ENCODE measurements at places on chromosomes 12 and 14.
A peak's percentile ranks its signal among the peaks of the same experiment; 100 is the strongest.

DNA sequence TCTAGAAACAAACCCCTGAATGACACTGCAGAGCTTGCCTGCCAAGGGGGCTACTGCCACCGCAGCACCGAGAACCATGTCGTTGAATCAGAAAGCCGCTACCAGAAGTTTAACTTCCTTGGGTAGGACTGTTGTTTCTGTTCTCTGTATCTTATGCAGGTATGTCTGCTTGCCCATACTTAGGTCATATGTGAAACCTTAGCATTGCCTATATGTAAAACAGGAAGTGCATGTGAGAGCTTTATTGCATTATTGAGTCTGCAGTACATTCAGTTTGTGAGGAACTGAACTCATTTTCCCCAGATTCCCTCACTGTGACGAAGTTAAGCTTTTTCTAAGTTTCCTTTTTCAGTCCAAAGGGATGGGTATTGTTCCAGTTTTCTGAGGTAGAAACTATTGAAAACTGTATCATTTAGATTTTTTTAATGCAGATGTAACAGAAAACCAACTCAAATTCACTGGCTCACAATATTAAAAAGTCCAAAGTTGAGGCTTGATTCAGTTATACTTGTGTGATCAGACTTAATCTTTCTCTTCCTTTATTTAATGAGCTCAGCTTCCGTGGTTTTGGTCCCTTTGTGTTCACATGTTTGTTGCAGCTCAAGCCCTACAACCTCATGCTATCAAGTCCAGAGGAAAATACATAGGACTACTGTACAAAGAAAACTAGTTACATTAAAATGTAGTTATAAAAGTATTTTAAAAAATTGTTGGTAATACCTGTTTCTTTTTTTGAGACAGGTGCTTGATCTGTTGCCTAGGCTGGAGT is 6.9 kb downstream of the FBXO34 start:
- DNase-seq: no peak

GRCh38 chr12:32843528-32844095 is 53.0 kb downstream of the PKP2 start:
- DNase-seq: no peak

DNA sequence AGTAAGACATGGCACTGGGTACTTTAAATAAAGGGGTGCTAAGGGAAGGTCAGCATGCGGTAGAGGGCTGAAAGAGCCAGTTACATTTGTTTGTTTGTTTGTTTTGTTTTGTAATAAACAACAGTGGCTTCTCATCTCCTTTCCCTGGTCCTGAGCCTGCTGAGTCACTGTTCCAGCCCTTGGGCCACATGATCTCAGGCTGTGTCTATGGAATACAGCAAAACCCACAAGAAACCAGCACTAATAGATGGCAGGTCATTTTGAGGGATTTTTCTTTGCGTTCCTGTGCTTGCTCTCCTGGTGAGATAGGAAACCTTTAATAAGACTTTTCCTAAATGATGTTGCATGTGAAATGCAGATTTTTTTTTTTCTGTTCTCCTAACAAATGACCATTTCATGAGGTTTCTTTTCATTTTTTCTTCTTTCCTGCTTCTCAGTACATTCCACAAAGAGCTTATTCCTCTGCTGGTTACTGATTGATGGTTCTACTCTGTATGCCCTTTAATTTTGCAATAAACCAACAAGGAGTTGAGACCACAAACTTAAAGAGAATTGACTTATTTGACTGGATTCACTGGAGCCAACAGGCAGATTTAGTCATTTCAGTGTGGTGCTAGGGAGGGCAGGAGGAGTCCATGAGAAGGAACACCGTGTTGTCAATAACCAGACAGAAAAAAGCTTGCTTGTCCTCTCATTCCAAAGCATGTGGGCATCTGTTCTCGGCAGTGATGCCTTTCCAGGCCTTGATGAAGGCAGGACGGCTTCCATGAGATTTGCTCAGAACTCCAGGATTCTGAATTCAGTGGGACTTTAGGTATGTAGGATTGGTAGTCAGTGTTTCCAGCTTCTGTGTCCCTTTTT is 459.2 kb downstream of the RAD51B start:
- no peak for DNase-seq

GRCh38 chr12:12881151-12881909 is 10.0 kb upstream of the GPRC5A start:
- DNase-seq: no peak

- no peak for DNase-seq
These were observed 7.8 kb downstream of the LRRC10 start for GRCh38 chr12:69602954-69603353.

DNA sequence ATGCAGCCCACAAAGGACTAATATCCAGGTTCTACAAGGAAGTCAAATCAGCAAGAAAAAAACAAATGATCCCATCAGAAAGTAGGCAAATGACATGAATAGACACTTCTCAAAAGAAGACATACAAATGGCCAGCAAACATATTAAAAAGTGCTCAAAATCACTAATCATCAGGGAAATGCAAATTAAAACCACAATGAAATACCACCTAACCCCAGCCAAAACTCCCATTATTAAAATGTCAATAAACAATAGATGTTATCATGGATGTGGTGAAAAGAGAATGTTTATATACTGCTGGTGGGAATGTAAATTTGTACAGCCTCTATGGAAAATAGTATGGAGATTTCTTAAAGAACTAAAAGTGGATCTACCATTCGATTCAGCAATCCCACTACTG is 25.0 kb downstream of the SLC41A2 start:
- DNase-seq: no peak

DNA sequence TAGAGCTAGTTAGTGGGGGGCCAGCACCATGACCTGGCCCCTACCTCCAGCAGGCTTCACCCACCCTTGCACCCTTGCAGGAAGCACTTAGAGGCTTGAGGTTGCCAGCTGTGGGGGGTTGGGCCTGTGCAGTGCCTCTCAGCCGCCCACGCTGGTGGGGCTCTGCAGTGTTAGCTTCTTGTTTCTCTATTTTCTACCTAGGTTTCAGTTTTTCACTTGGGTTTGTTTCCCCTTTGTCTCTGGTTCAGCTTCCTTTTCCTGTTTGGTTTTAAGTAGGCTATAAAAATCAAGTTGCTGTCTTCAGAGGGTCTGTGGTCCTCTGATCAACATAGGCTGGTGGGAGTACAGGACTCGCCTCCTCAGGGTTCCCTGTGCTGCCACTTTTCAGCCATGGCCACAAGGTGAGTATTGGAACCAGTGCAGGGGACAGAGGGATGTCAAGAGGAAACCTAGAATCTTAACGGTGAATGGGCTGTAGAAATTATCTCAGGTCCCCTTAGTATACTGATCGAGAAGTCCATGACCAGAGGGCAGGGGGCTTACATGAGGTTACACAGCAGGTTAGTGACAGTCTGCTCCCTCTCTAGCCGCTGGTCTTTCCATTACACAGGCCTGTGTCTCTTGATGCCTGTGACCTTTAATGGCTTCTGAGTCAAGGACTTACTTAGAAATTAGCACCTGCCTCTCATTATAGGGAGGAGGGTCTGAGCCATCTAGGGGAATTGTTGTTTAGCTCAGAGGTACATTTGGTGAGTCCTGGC is at the start of gene EVL:
Gene EVL (plus strand): TSS at position 312 of the 761 bp plus-strand sequence. CDS start 79 bp downstream, at position 391.
- DNase-seq: peak; percentile 81

DNA sequence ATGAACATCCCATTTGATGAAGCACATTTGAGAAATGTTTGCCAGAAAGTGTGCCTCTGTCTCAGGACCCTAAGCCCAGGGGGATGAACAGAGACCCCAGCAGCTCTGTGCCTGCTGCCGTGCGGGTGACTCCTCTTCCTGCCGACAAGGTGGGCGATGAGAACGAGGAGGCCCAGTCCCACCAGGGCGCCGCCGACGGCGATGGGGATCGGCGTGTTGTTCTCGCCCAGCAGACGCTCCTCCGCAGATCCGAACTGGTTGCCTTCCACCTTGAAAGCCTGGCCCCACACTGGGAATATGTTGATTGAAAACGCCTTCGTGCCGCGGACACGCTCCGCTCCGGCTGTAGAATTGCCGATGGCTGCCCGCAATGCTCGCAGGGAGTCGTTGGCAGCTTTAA is 44.1 kb downstream of the LRTM2 start:
- no peak for DNase-seq

DNA sequence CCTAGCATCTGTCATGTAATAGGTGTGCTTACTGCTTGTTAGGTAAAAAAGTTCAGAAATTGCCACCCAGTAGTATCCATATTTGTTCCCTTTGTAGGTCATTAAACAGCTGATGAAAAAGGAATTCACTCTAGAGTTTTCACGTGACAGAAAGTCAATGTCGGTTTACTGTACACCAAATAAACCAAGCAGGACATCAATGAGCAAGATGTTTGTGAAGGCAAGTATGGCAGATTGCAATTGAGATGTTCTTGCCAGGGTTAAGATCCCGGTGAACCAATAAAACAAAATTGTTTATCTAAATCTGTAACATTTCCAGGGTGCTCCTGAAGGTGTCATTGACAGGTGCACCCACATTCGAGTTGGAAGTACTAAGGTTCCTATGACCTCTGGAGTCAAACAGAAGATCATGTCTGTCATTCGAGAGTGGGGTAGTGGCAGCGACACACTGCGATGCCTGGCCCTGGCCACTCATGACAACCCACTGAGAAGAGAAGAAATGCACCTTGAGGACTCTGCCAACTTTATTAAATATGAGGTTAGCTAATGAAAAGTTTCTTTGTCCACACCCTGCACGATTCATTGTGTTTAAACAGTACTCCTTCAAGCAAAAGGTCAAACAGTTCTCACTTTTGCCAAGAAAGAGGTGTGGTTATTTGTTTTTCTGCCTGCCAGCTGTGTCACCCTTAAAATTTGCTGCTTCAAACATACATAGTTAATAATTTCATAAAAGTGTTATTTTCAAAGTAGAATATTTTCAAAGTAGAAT is 58.3 kb downstream of the ATP2A2 start:
- DNase-seq: no peak

GRCh38 chr12:70645494-70646317 is 8.5 kb upstream of the PTPRB start:
- DNase-seq: no peak

GRCh38 chr12:123948401-123948795 is 24.2 kb downstream of the CCDC92 start:
- no peak for DNase-seq

DNA sequence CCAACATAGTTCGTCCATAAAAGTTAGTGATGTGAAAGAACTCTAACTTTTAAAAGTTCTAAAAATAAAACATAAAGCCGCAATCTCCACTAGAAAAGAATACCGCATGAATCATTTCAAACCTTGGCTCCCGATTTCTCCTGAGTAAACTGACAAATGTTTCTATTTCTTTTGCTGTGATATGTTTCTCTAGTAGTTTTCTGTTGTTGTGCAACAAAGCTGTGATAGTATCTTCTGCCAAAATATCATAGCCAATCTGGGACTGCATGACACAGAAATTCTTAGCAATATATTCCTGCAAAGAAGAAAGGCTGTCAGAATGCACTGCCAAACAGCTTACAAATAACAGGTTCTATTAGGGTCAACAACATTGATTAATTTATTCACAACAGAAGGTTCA is 174.0 kb downstream of the ITPR2 start:
- no peak for DNase-seq

- DNase-seq: peak; percentile 53
These were observed 90.6 kb downstream of the PAPOLA start for GRCh38 chr14:96592591-96593386.

- no peak for DNase-seq
These were observed 193.5 kb upstream of the CNOT2 start for GRCh38 chr12:70049596-70050360.

DNA sequence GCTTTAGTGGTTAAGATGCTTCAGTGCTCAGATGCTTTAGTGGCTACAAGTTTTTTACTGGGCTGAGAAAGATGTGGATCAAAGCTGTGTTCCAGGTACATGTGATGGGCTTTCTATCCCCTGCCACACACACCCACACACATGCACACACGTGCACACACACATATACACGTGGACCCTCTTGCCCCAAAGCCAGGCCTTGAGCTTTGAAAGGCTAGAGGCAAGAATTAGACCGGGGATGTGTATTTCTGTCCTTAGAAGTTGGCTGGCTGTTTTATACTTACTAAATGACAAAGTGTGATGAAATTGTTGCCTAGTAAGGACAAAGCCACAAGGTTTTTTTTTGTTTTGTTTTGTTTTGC is 376.5 kb downstream of the C12orf75 start:
- no peak for DNase-seq

GRCh38 chr12:90938451-90938850 is 16.5 kb downstream of the CCER1 start:
- no peak for DNase-seq

- DNase-seq: no peak
These were observed 31.5 kb upstream of the BHLHE41 start for GRCh38 chr12:26156201-26156871.

GRCh38 chr12:42015051-42015461 is 129.6 kb downstream of the GXYLT1 start:
- no peak for DNase-seq

DNA sequence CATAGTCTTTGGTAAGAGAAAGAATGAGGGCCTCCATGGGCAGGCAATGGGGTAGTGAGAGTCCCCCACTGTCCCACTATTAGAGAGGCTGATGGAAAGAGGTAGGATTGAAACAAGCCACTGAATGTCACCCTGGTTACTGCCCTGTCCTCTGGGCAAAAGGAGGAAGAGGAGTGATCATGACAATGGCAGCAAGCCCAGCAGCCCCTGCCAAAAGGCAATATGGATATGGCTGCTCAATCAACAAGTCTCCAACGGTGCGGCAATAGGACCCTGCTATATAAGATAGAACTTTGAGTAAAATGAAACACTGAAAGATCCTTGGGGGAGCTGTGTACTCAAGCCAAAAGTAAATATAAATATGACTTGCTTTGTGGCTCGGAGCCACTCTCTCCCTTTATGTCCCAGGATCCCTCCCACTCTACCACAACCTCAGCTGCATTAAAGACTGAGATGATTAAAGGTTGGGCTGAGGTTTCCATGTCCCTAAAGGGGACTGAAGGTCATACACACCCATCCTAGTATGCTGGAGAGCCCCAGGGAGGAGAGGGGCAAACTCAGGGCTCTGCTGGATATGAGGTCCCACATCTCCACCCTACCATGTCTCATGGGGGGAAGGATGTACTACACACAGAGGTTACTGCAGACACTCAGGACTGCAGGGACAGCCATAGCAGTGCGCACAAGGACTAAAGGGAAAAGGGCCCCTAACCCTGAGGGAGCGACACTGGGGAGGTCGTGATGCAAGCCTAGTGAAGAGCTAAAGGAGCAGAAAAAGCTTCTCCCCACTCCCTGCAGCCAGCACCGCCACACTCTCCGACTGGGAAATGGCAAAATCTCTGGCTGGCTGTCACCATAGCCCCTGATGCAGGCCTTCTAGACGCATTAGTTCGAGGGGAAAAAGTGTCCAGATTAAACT is 5.9 kb downstream of the POMT2 start:
- DNase-seq: no peak

DNA sequence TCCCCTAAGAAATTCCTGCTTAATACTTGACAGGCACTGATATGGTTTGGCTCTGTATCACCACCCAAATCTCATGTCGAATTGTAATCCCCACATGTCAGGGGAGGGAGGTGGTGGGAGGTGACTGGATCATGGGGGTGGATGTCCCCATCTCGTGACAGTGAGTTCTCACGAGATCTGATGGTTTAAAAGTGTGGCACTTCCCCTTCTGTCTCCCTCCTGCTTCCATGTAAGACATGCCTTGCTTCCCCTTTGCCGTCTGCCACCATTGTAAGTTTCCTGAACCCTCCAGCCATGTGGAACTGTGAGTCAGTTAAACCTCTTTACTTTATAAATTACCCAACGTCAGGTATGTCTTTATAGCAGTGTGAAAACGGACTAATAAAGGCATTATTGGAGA is 198.0 kb downstream of the FOXN3 start:
- no peak for DNase-seq

GRCh38 chr12:52608826-52609630 is 7.8 kb upstream of the KRT72 start:
- DNase-seq: no peak

- no peak for DNase-seq
These were observed 49.2 kb downstream of the AKAP6 start for GRCh38 chr14:32378284-32378683.

Data from stimulated activated naive CD4-positive, alpha-beta T cell treated with Interleukin-2 at 50 U/mL for 16 hours (primary cell).